ENCODE measurements at places on chromosomes 1 and 21. TPM values are rescaled to one million over a fixed set of nuclear protein-coding genes. Genes with fewer than 3 reads are reported as not detected.

Gene PGBD5
- total RNA-seq: 0.19 TPM

- DNase-seq: no peak
These were observed 284.5 kb upstream of the USP25 start for GRCh38 chr21:15445327-15445726.

Gene C1orf87
- total RNA-seq: not detected

DNA sequence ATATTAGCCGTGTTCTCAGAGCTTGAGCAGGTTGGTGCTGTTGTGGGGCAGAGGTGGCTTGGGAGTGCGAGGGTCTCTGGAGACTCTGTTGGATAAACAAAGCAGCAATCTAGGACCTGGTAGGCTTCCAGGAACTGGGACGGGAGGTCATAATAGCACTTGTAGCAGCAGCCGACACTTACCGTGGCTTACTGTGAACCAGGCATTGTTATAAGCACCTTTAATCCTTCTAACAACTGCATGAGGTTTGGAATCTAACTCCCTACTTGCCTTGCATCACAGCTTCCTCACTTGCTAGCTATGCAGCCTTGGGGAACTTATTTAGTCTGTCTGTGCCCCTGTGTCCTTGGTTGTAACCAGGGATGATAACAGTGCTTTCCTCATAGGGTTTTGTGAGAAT, 94.9 kb downstream of the NAV1 start:
- peak; percentile 45 for DNase-seq

DNA sequence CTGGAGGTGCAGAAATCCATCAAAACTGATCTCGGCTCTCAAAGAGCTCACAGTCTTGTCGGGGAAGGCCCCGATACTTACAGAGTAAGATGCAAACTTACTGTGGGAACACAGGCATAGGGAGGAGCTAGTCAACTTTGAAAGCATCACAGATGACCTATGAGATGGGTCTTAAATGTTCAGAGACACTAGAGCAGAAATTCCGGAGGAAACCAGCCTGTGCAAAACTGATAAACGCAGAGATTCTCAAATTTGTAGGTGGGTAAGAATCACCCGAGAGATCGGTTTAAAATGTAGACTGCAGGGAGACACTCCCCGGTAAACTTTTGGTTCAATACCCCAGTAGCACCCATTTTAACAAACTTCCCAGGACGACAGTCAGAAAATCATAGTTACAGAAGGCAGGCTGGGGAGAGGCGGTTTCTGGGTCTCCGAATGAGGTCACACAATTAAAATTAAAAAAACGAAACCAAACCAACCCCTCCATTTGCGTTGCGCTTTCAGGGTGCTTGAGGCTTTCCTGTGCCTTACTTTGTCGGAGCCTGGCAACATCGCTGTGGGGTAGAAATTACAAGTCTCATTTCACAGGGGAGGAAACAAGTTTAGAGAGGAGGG, 755 bp upstream of the THRAP3 start:
- peak; percentile 65 for DNase-seq

DNA sequence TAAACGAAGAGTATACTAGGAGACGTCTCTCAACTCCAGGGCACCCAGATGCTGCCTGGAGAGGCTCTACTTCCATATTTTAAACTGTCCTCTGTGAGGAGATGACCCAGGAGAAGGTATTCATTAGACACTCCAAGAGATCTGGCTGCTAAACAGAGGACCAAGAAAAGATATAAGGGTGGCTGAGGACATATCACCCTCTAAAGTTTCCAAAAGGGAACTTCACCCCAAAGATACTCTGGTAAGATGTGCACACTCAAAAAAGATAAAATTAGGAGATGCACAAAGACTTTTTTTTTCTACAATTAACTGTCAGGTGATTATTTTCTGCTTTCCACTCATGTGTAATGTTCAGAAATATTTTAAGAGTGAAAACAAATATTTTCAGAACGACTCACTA, 1.4 kb downstream of the ZNF670 start:
- peak; percentile 16 for DNase-seq

DNA sequence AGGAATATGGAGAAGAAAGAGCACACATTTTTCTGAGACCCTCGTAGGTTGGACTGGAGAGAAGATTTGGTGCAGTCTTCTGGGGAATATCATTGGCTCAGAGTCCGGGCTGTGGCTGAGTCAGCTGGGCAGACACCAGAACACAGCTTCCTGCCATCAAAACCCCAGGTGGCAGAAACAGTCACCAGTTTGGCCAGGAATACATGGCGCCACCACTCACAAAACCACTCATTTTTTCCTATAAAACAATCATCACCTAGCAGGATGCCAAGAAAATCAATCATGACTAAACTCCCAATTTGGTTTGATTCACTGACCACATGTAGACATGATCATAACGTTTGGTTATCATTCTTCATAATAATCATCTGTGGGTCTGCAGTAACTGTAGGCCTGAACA, 178.1 kb upstream of the PBX1 start:
- DNase-seq: no peak

- peak; percentile 65 for DNase-seq
These were observed 18.5 kb downstream of the MIGA1 start for GRCh38 chr1:77797991-77798390.

DNA sequence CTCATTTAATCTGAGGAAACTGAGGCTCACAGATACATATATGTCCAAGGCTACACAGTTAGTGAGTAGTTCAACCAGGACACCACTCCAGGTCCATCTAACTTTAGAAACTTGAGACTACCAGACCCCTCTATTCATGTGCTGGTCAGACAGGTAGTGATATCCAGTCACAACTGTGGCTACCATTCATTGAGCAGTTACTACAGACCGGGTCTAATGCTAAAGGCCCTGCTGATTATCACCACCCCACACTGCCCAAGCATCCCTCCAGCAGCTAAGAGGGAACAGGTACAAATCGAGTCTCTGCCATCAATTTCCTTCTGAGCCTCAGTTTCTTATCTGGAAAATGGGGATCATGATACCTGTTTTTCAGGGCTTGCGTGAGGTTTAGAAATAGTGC, 5.3 kb downstream of the HPCA start:
- no peak for DNase-seq

Measured in dermis blood vessel endothelial cell (primary cell).